Karpas-422 (cell line): ENCODE measurements at places on chromosomes 7 and 10.

DNA sequence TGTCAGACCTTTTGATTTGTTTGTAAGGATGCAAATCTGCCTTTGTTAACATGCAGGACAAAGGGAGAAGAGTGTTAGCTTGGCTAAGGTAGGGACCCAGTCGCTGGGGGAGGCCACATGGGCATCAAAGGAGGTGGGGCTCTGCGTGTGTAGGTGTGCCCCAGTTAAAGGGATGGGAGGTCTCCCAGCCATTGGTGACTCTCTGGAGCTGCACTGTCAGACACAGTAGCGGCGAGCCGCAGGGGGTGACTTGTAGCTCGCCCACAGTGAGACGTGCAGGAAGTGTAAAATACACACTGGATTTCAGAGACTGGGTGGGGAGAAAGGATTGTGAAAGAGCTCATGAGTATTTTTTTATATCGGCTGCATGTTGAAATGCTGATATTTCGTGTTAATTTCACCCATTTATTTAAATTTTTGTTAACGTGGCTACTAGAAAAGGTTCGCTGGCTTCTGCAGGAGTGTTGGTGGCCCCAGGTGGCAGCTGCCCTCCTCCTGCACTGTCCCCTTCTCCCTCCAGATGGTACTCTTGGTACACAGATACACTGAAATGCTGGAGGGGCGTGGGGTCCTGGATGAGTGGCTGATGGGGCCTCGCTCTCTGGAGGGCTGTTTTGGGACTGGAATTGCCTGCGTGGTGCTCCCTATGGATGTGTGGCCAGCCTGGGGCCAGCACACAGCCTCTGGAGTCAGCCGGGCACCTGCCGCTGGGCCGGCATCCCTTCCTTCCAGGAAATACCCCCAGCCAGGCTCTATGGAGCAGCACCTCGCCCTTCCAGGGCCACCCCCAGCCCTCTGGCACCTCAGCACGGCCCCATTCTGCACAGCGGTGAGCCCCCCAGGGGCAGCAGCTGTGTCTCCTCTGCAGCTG lies 59.2 kb downstream of the LHPP start:
- DNase-seq, result no peak

GRCh38 chr7:50662041-50662694 lies 97.0 kb upstream of the DDC start:
- DNase-seq, result no peak

GRCh38 chr7:112550468-112551060 lies 69.8 kb downstream of the LSMEM1 start:
- DNase-seq, result peak; percentile 85

- peak; percentile 16 for DNase-seq
Measured at GRCh38 chr7:22980422-22980821, 33.5 kb downstream of the HYCC1 start.

- DNase-seq, result no peak
Measured at GRCh38 chr10:128498746-128499145, 372.5 kb upstream of the MKI67 start.

- DNase-seq, result no peak
Measured at GRCh38 chr7:116377721-116378120, 121.8 kb upstream of the CAV2 start.

GRCh38 chr7:16395121-16395520 lies 26.2 kb downstream of the CRPPA start:
- no peak for DNase-seq

GRCh38 chr10:73920089-73920488 lies 9.2 kb downstream of the PLAU start:
- DNase-seq, result peak; percentile 71

- no peak for DNase-seq
Measured at GRCh38 chr10:113047605-113047962, 97.5 kb downstream of the TCF7L2 start.

GRCh38 chr10:76942628-76943416 lies 694.8 kb downstream of the KCNMA1 start:
- DNase-seq, result no peak

GRCh38 chr10:31296754-31297153 lies 22.3 kb upstream of the ZEB1 start:
- DNase-seq, result no peak

DNA sequence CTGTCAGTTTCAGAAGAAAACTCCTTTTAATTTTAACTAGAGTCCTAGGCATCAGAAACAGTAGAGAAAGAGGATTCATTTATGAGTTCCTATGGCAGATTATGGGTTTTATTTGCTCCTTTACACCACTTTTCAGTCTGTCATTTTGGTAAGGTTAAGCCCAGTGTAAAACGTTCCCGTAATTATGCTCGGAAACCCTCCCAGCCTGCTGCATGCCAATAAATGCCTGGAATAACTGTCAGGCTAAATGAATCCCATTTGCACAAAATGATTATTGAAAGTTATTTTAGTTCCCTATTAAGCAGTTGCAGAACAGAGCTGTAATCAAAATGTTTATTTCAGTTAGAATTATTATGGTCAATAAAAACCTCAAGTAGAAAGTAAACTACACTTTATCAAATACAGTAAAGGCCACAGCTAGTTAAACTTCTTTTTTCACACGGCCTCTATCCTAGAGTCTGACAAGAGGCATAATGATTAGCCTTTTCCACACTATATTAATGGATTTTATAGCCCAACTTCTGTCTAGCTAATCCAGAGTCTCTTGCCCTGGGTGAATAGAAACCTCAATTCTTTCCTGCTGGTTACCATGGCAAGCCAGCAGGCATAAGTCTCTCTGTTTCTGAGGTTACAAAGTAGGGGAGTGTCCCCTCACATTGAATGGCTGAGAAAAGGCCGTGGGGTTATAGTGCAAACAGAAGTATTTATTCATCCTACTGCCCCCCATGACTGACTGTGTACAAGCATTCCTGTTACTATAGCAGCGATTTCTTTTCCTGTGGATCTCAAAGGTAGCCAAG lies 80.8 kb upstream of the NPVF start:
- no peak for DNase-seq

DNA sequence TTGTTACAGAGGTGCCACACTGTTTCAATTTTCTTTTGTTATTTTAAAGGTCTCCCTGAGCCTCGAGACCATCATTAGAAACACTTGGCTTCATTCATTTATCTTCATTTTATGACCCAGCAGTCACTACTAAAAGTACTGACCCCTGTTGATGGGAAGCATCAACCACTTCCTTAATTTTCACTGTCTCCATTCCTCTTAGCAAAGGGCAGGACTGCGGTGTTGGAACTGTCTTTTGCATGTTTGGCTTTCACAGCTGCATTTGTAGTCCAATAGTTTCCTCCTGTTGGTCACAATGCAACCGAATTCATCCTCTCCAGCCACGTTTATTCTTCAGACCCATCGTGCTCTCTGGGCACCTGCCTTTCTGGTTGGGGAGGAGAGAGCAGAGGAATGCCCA lies 46.7 kb upstream of the PDZD8 start:
- no peak for DNase-seq

DNA sequence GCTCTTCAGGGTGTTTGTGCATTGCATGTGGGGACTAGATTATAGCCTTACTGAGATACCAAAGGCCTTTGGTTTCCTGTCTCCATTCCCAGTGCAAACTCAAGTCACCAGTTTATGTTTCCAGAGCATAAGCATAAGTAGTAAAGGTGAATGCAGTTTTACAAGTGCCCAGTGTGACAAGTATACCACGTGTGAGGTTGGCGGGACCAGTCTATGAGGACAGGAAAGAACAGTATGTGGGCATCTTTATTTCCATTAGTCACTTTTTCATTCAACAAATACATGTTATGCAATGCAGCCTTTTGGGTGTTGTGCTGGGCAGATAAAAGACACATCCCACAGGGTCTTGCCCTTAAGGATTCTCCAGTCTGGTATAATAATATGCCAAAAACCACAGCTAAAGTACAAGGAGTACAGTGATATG lies 146.5 kb downstream of the ARID5B start:
- DNase-seq, result no peak

DNA sequence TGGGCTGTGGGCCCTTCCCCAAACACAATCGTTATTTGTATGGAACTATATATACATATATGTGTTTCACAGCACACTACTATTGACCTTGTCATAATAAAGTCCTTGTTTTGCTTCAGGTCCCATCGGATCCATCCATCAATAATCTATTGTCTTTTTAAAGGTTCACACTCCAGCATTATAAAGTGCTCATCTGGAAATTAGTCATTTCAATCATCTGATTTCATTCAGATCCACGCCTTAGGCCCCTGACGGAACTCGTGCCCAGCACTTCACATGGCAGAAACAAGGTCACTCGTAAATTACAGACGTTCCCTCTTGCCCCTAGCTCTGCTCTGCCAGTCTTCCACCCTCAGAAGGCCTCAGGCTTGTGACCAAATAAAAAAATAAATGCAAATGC lies 133.1 kb upstream of the PPP2R2D start:
- DNase-seq, result no peak

DNA sequence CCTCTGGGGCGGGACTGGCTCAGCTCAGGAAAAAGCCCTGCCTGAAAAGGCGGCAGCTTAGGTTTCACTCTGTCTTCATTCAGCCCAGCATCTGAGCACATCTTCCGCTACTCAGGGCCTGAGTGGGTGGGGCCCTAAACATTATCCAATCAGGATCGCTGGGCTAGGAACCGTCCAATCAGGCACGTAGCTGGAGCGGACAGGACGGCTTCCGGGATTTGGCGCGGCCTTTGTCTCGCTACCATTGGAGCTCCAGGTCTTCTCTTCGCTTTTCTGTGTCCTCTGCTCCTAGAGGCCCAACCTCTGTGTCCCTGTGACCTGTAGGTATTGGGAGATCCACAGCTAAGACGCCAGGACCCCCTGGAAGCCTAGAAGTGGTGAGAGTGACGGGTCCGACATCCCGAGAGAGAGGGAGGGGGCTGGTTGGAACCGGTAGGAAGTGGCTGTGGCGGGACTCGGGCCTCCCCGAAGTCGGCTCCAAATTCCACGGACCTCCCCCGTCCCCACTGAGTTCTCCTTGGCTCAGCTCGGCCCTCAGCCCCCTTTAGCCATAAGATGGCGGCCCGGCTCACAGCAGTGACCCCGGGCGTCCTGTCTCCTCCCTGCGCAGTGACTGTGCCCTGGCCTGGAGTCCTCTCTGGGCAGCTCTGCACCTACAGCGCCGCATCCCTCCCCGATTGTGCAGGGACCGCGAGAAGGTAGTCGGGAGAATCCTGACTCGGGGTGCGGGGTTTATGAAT lies 99.1 kb downstream of the ZNF680 start:
- no peak for DNase-seq

DNA sequence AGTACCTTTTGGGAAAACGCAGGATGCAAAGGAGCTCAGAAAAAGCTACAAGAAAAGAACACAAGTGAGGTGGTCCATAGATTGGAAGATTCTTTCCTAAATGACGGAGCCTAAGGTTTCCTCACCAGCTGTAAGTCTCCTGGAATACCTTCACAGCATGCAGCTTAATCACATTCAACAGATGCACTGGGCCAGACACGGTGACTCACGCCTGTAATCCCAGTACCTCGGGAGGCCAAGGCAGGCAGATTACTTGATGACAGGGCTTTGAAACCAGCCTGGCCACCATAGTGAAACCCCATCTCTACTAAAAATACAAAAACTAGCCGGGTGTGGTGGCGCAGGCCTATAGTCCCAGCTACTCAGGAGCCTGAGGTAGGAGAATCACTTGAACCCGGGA lies 228.7 kb downstream of the FRMD4A start:
- DNase-seq, result no peak

- DNase-seq, result no peak
Measured at GRCh38 chr7:6461946-6462550, 14.3 kb upstream of the DAGLB start.

DNA sequence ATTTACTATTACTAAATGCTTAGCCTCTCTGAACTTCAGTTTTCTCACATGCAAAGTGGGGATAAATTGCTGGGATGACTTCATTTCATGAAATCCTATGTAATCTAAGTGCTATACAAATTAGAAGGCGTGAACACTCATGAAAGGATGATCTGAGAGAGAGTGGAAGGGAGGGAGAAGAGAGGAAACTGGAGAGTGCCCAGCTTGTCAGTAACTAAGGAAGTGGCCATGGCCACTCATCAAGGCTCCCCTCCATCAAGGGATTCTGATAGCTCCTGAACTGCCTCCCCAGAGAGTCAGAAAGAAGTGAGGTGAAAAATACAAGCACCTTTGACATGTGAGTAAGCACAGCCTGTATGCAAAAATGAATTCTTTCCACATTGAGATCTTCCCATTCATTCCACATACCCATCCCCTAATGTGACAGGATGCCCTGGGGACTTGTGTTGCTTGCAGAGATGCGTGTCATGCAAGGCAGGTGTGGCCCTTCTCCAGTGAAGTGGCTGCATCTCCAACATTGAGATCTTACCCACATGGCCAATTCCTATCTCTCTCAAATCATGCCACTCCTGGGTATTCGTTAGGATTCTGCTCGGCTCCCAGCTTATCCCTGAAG lies 76.5 kb upstream of the ITPRID1 start:
- no peak for DNase-seq

- DNase-seq, result no peak
Measured at GRCh38 chr7:27239387-27240014, 3.1 kb upstream of the EVX1 start.

DNA sequence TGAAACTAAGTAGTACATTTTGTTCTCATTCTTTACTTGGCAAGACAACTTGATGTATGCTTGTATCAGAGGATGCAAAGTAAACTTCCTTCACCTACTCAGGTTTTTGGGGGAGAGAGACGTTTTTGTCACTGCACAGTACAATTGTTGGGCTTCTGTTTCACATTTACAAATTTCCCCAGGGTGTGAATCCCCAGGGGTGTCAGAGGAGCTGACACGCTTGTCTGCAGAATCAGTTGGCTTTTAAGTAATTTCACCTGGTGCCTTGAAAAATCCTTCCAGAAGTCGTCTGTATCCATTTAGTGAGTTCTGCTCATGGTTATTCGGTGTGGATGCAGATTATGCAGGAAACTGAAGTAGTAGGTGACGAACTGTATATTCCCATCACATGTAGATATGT lies 1227.7 kb upstream of the CELF2 start:
- peak; percentile 91 for DNase-seq

DNA sequence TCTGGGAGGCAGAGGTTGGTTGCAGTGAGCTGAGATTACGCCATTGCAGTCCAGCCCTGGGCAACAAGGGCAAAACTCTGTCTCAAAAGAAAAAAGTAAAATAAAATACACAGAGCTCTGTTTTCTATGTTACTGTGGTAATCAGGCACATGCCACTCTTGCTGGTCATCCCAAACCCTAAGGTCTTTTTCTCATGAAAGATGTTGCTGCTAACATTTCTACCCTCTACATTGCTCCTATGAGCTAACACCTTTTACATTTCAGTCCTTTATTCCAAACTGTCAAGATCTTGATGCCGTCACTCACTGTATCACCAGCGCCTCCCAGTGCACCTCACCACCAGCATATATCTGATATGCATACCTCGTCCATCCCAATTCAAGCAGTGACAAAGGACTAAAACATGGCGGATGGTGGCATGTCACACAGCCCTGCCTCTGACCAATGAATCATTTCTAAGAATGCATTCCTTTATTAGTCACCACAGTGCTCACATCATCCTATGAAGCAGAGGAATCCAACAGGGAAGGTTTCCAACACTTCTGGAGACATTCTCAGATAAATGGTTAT lies 4.3 kb downstream of the DAGLB start:
- no peak for DNase-seq
